Psoas muscle (tissue), 8 donors: ENCODE measurements at places on chromosomes 7 and 10. TPM values are rescaled to one million over a fixed set of nuclear protein-coding genes. Genes with fewer than 3 reads are reported as not detected.

Gene MMP21
- not detected for total RNA-seq

Gene WNT2
- total RNA-seq, result 0.47 TPM

GRCh38 chr7:140060788-140061606, 1.8 kb downstream of the PARP12 start:
- peaks cover 4% of the 10 kb centered on the region for H3K27me3 ChIP-seq
- H3K4me1 ChIP-seq, result no peaks in the 10 kb centered on the region
- H3K27ac ChIP-seq, result peak overlapping the region; percentile 30
- no peaks in the 10 kb centered on the region for H3K36me3 ChIP-seq

- no peak for DNase-seq
- no peaks in the 10 kb centered on the region for H3K4me1 ChIP-seq
- H3K27ac ChIP-seq, result no peak overlapping the region
- no peak overlapping the region for H3K4me3 ChIP-seq
- no peaks in the 10 kb centered on the region for H3K27me3 ChIP-seq
These were observed 420.1 kb downstream of the DPP6 start for GRCh38 chr7:154472343-154472742.

DNA sequence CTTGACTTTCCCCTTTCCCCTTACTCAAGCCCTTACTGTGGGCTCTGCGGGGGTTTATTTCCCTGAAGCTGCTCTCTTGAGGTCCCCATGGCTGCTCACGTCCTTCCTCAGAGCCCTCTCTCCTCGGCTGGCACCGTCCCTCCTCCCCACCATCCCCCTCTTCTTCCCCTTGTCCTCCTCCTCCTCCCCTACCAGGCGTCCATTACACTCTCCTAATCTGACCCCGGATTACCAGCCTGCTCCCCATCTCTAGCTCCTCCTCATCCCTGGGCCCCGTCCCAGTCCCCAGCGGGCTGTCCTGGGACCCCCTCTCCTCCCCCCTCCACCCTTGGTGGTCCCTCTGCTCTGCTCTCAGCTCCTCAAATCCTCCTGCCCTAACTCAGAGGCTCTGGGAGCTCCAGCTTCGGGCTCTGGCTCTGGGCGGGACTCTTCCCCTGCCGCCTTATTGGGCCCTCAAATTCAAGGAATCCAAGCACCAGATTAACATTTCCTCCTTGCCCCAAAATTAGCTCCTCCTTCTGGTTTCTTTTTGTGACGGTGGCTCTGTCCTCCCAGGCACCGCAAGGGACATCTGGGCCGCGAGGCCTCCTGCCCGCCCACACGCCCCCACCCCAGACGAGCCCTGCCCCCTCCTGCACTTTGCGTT, 48.5 kb upstream of the LEP start:
- no peaks in the 10 kb centered on the region for H3K4me1 ChIP-seq
- H3K27ac ChIP-seq, result no peak overlapping the region
- H3K4me3 ChIP-seq, result no peak overlapping the region
- no peaks in the 10 kb centered on the region for H3K36me3 ChIP-seq
- H3K27me3 ChIP-seq, result no peaks in the 10 kb centered on the region

- H3K4me3 ChIP-seq, result no peak overlapping the region
- peaks cover 5% of the 10 kb centered on the region for H3K36me3 ChIP-seq
These were observed 33.4 kb upstream of the PPP3CB start for GRCh38 chr10:73529089-73529832.

Gene FFAR4
- total RNA-seq, result not detected

- no peaks in the 10 kb centered on the region for H3K36me3 ChIP-seq
- H3K4me1 ChIP-seq, result peaks cover 29% of the 10 kb centered on the region
- H3K27ac ChIP-seq, result peak overlapping the region; percentile 37
These were observed 2.4 kb upstream of the POLM start for GRCh38 chr7:44084701-44085100.

Gene C10orf62
- not detected for total RNA-seq

GRCh38 chr7:47520406-47520805, 61.5 kb downstream of the TNS3 start:
- no peak overlapping the region for H3K4me3 ChIP-seq
- no peaks in the 10 kb centered on the region for H3K27me3 ChIP-seq
- DNase-seq, result peak; percentile 79

Gene CCDC136
- total RNA-seq, result 9.4 TPM

- H3K27ac ChIP-seq, result no peak overlapping the region
- H3K27me3 ChIP-seq, result no peaks in the 10 kb centered on the region
- H3K4me1 ChIP-seq, result no peaks in the 10 kb centered on the region
- H3K36me3 ChIP-seq, result no peaks in the 10 kb centered on the region
These were observed 33.7 kb downstream of the CYP2C8 start for GRCh38 chr10:95035332-95036295.

DNA sequence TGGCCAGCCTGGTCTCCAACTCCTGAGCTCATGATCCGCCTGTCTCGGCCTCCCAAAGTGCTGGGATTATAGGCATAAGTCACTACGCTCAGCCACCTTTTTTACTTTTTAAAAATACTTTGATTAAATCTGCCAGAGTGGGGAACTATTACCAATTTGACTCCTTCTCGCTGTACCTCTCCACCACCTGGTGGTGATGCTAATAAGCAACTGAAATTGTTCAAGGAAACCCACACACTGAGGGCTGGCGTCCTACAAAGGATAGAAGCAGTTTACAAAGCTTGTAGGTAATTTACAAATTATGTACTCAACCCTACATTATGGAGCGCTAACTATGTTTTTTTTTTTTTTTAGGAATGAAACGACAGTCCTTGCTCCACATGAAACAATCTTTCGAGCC, 111.1 kb downstream of the CPED1 start:
- H3K4me1 ChIP-seq, result peaks cover 18% of the 10 kb centered on the region
- H3K36me3 ChIP-seq, result no peaks in the 10 kb centered on the region
- no peaks in the 10 kb centered on the region for H3K27me3 ChIP-seq
- no peak overlapping the region for H3K4me3 ChIP-seq

GRCh38 chr10:17073725-17074540, 55.7 kb downstream of the CUBN start:
- H3K27ac ChIP-seq, result no peak overlapping the region
- no peak overlapping the region for H3K4me3 ChIP-seq
- no peak for DNase-seq
- no peaks in the 10 kb centered on the region for H3K36me3 ChIP-seq

- no peaks in the 10 kb centered on the region for H3K36me3 ChIP-seq
- H3K4me1 ChIP-seq, result no peaks in the 10 kb centered on the region
- no peaks in the 10 kb centered on the region for H3K27me3 ChIP-seq
- DNase-seq, result no peak
- H3K4me3 ChIP-seq, result no peak overlapping the region
These were observed 332.1 kb upstream of the SORCS1 start for GRCh38 chr10:107496594-107496993.
